ENCODE measurements at places on chromosomes 5 and 9.
A peak's percentile ranks its signal among the peaks of the same experiment; 100 is the strongest.

- no peak for DNase-seq
Observed at GRCh38 chr9:91833096-91833877, 116.7 kb downstream of the ROR2 start.

DNA sequence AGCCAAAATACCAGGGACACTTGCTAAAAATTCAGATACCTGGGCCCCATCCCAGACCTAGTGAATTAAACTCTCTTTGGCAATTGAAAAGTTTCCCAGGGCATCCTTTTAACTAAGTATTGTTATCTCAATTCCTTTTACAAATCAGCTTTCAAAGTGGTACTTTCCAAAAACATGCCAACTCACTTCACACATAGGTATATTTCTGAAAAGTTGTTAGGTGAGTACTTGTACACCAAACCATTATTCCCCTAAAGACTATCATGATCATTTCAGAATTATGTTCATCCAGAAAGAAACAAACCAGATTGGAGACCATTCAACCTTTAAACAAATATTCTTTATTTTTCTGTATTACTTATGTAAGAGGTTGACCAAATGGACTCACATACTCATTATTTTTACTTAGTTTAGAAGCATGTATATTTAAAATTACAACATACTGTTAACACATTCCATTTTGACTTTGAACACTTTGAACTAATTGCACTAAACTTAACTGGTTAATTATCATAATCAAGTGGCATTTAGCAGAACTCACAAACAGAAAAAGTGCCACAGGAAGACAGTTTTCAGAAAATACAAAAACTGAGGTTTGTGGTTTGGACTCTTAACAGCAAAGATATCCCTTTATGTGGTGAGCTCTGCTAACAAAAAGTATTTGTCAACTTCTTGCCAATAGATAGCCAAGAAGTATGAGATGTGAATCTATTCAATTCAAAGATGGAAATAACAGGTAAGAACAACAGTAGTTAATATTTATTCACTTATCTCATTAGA, 40.7 kb downstream of the KIAA0825 start:
- peak; percentile 25 for DNase-seq

DNA sequence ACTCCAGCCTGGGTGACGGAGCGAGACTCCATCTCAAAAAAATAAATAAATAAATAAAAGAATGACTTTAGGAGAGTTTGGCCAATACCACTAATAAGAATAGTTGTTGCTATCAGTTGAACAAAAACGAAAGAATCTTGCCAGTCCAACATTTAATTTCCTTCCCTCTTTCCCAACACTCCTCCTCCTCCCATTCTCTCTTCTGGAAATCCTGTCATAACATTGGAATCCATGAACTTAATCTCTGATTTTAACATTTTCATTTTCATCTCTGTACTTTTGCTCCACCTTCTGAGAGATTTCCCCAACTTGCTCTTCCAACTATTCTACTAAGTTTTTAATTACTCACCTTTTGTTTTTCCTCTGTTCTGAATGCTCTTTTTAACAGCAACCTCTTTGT, 42.8 kb upstream of the CDK20 start:
- DNase-seq, result no peak

GRCh38 chr5:88159591-88159990, 109.1 kb downstream of the TMEM161B start:
- no peak for DNase-seq

DNA sequence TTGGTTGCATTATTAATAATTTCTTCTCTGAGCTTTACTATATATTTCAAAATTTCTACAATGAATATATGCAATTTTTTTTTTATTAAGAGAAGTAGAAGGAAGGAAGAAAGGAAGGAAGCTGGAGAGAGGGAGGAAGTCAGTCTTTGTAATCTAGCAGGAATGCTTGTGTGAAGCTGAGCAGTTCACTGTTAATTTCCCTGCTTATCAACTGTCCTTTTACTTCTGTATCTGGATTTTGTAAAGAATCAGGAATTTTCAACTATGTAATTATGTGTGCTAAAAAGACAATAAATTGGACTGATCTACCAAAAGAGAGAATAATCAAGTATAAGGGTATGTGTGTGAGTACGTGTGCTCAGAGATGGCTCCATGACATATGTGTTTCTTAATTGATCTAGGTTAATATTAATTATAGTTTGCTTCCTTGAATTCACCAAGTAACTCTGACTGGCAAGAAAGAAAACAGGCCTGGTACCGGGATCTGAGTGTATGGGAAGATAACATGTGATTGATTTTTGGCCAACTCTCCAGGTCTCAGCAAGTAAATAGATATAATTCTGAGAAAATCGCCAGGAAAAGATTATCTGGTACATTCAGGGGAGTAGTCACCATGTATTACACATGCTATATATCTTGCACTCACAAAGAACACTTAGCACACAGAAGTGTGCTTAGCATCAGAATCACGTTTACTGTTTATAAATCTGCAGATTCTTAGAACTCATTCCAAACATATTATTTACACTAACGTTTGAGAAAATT, 1758.8 kb upstream of the WWC1 start:
- DNase-seq, result no peak

- DNase-seq, result peak; percentile 36
Observed at GRCh38 chr9:36400332-36401163, 479 bp upstream of the RNF38 start.

All from GM12864 (cell line).